8988T (cell line): ENCODE measurements at places on chromosomes 16 and 17.

DNA sequence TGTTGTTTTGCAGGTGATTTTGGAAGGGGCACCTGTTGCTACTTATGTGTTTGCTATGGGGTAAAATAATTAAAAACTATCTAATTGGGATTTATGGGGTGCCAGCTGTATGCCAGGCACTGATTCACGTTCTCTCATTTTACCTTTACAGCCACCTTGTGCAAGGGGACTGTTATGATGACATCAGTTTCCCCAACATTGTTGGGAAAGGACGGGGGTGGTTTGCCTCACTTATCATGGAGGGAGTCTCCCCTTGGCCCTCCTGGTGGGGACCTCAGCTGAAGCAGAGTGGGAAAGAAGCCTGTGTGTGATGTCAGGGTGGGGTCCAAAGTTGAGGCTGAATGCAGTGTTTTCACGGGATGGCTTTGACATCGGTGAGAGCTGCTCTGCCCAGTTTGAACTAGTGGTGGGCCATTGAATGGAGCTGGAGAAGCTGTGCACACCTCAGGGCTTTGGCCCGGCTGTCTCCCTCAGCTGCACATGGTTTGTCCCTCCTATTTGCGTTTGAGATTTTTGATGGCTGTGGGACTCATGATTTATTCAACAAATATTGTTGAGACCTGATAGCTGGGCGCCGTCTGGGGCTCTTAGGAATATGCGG is 36.1 kb downstream of the CMIP start:
- DNase-seq = no peak

GRCh38 chr17:70034158-70034557 is 40.9 kb upstream of the KCNJ16 start:
- DNase-seq = no peak

GRCh38 chr17:54950116-54950515 is 18.3 kb downstream of the COX11 start:
- DNase-seq = no peak

GRCh38 chr17:81432941-81433340 is 37.7 kb downstream of the BAHCC1 start:
- DNase-seq = no peak

DNA sequence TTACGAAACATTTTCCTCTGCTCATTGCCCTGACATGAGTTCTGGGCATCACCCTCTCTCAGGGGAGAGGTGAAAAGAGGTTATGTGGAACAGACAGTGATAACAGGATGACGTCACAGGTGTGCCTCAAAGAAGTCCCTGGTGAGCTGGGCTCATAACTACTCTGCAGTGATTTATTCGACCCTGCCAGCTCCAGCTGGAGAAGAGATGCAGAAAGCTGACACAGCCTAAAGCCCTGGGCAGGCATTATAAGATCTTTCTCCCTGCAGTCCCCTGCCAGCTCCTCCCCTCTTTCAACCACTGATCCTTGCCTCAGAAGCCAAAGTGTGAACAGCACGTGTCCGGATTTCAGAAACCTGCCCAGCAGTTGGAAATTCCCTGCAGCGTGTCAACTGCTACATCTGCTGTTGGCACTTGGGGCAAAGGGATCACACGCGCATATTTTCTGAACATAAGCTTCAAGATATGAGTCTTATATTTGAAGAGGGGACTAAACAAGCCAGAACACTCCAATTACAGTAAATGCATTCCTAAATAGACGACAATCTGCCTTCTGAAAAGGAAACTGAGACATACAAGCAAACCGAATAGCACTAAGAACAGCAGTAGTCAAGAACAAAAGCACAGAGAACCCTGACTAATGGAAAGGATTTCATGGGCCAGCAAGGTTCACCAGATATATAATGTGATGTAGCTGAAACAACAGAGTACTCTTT is 80.5 kb downstream of the SMG6 start:
- DNase-seq = no peak

- no peak for DNase-seq
Observed at GRCh38 chr16:59886021-59886420, 1151.9 kb upstream of the GOT2 start.

DNA sequence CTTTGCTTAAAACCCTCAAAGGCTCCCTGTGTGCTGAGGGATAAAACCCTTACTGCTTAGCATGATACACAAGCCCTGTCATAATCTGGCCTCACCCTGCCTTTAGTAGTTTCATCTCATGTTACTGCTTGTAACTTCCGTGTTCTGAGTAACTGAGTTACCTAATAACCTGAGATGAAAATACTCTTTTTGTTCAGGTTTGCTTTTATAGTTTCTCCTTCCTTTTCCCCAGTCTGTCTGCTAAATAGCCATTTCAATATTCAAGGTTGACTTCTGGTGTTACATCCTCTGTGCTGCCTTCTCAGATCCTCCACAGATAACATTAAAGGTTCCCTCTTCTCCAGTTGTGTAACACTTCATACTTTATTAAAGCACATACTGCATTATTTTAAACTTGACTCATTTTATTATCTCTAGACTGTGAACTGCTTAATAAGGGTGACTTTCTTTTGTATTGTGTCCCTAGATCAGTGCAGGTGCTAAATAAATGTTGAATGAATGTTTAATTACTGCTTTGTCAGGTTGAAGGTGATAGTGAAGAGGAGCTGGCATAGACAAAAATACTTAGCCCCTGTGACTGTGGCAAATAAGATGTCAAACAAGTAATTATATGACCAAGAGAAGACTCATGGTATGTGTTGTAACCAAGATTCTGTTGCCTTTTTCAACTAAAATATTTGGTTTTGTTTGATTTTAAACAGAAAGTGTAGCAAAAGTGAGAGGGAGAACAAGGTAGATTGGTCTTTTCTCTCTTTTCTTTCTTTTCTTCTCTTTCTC is 47.8 kb downstream of the NFAT5 start:
- no peak for DNase-seq

GRCh38 chr16:84851192-84852127 is 31.7 kb downstream of the CRISPLD2 start:
- DNase-seq = peak; percentile 28

DNA sequence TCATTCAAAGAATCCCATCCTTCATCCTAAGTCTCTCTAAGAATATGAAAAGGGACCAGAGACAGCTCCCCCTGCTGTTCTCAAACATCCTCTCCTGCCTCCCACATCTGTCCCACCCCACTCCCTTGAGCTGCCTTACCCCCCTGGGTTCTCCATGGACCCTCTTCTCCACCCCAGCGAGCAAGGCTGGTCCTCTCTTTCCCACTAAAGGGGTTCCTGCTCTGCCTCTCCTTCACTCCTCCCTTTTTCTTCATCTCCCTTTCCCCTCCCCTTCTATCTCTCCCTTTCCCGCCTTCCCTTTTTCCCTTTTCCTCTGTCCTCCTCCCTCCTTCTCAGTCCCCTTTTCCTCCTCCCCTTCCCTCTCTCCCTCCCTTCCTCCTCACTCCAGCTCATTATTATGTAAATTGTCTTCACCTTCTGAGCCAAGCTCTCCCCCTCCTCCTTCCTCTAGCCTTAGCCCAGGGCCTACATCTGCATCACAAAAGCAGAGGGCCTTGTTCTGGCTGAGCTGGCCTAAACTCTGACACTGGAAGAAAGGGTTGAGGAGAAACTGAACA is 90.0 kb downstream of the GNAO1 start:
- peak; percentile 66 for DNase-seq

DNA sequence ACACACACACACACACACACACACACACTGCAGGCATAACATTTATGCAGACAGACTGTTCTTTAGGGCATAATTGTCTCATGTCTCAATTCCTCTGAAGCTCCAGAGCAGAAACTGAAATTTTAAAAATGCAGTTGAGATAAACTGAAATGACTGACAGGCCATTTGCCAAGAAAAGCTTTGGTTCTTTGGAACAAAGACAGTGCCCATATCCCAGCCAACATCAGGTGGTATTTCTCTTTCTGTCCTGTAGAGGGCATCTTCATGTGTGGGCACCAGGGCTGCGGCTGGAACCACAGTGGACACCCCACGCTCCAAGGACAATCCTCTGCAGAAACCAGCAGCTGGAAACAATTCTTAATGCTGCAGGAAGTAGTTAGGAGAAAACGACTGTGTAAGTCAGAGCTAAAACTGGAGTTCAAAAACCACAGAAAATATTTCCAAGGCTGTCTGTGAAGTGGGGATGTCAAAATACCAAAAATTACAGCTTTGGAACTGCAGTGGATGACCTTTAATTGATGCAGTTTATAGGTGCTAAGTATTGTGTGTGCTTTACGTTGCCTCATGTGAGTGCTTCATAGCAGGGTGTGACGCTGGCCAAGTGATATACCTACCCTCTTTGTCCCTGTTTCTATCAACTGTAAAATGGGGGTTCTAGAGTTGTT is 10.6 kb upstream of the MEFV start:
- peak; percentile 48 for DNase-seq

DNA sequence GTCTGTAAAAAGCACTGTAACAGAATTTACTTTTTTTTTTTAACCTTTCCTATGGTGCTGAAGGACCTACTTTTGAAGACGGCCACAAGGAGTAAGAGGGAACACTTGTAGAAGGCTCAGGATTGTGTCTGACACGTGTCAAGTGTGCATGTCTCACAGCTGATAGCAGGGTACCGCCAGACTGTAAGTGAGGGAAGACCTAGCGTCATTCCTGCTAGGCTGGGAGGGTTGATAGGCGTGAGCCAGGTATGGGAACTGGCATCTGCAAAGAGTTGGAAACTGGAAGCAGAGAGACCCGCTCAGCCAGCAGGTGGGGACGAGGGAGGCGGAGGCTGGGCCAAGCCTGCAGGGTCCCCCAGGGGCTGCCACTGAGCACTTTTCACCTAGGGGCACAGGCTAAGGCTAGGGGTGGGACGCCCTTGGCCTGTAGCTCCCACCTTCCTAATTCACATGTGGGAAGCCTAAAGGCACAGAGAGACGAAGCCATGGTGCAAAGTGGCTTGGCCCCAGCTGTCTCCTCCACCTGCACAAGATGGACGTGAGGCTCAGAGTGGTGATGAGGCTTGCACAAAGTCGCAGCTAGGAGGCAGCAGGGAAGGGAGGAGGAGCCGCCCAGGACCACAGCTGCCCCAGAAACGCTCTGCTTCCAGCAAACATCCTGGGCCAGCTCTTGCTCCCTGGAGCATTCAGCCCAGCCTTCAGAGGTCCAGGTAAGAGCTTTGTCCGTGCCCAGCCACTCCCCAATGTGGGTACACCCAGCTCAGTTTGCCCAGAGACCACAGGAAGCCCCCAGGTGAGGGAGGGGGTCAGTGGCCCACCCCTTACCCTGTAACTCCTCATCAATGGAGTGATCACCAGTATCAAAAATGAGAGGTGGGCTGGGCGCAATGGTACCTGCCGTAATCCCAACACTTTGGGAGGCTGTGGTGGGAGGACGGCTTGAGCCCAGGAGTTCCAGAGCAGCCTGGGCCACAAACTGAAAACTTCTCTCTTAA is 18.9 kb downstream of the VASN start:
- no peak for DNase-seq

DNA sequence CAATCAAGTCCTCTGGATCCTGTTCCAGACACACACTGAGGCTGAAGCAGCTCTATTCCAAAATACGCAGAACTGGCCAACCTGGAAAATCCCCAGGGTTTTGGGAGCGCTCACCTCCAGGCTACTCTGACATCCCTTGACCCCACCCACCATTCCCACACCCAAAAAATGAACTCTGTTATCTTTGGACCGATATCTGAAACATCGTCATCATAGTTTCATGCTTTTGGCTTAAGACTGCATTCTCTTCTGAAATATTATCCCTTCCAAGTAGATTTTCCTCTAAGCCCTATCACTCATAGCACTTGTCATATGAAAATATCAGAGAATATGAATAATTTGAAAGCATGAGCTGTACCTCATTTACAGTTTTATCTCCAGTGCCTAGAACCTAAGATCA is 34.7 kb downstream of the VAT1L start:
- DNase-seq = no peak

GRCh38 chr16:79365702-79366101 is 234.8 kb downstream of the MAF start:
- DNase-seq = no peak

DNA sequence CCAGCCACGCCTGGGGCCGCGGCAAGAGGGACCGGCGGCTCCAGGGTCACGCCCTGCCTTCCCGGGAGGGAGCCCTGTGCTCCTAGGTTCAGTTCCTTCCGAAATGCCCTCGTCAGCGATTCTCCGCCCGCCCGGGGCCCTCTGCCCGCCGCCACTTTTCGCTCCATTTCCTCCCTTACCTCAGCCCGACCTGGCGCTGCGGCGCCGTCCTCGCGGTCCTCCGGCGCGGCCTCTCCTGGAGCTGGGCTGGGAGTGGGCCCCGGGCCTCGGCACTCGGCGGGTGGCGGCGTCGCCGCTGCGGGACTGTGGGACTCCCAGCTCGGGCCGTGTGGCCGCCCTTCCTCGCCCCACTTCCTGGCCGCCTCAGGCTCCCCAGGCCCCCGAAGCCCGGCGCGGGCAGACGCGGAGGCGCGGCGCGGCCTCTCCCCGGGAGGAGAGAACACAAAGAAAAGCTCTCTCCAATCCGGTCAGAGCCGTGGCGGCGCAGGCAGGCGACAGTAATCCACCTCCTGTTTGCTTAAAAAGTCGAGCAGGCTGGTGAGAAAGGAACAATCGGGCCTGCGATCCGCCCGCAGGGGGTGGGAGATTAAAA is 1.6 kb downstream of the BAHCC1 start:
- DNase-seq = no peak

DNA sequence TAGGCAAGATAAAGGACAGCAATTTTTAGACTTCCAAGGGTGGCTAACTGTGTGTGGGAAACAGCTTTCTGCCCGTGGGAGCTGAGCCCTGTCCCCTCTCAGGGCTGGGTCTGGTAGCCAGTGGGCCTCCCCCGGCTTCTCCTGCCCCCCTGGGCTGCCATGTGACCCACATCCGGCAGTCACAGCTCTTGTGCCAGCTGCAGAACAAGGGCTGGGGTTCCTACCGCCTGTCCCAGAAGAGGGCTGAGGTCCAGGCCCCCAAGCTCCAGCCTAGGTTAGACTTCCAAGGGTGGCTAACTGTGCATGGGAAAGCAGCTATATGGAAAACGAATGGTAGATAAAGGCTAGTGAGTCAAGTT is 6.1 kb downstream of the GAST start:
- no peak for DNase-seq

- peak; percentile 67 for DNase-seq
Observed at GRCh38 chr16:89697616-89698331, 3.7 kb downstream of the SPATA2L start.

DNA sequence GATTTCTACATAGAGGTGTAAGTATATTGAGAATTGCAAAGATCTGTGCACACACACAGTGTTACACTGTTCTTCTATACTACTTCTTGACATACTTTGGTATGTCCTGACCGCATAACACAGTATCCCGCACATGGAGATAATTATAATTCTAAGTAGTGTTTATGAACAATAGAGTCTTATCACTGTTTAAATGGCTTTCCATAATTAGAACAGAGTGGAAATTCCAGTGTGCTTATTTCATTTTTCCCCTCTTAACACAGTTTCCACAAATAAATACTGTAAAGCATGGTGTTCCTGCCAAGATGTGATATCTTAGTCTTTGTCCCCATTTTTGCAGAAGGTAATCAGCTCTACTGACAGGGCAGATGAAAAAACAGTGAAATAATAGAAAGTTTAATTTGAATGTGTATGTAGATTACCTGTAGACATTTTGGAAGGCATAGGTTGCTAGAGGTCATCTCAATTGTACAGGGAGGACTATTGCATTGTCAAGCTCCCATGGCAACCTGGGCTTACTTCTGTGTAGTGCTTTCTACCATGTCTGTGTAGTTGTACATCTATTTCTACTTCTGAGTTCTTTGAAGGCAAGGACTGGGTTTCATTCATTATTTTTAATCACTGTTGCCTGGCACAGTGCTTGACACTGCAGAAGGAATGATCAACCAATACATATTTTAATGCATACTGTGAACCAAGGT is 10.1 kb upstream of the KRT28 start:
- no peak for DNase-seq
